ENCODE measurements at places on chromosomes 3 and 15.

GRCh38 chr15:72312605-72313447, 7.1 kb downstream of the CELF6 start:
- peak; percentile 76 for DNase-seq

GRCh38 chr3:150497956-150498355, 48.3 kb downstream of the SERP1 start:
- no peak for DNase-seq

DNA sequence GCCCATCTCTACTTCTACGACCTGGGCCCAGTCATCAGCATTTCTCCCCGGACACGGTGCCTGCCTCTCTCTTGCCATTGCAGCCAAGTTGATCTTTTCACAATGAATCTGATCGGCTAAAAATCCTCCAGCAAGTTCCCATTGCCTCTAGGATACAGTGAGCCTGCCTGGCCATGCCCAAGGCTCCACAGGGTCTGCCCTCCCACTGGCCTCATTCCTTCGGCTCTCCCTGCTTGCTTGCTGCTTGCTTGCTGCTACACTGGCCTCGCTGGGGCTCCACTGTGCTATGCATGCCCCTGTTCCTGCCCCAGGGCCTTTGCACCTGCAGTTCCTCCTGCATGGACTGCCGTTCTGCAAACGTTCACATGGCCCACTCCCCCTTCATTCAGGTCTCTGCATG, 2.0 kb downstream of the ABTB1 start:
- DNase-seq: no peak

DNA sequence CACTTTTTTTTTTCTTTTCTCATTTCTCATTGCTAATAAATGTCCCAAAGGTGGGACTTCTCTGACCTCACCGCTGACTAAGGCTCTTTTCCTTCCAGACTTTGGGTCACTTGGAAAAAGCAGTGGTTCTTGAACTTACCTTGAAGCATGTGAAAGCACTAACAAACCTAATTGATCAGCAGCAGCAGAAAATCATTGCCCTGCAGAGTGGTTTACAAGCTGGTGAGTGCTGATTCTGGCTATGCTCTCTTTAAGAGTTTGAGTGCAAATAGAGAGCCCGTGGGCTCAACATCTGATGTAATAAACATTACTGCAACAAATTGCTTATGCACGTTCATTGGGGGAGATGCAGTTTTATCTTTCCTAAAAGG, 2.0 kb downstream of the BHLHE40 start:
- no peak for DNase-seq

DNA sequence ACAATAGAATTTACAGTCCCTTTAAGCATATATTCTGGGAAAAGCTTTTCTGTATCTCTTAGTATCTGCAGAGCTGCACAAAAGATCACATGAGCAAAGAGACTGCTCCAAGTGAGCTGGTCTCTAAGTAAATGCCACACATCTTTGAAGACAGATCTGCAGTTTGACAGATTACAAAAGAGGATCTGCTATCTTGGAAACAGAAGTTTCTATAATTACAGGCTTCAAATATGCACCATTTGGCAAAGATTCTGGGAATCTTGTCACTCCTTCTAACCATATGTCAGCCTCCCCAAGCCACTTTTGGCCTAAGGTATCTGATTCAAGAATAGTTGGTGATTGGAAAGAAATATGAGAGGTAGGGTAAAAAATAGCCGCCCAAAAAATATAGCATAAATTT, 9.6 kb upstream of the CFAP44 start:
- DNase-seq: no peak

- no peak for DNase-seq
Observed at GRCh38 chr3:170634663-170635384, 48.9 kb upstream of the SLC7A14 start.

- DNase-seq: no peak
Observed at GRCh38 chr3:190618330-190619030, 104.6 kb downstream of the IL1RAP start.

DNA sequence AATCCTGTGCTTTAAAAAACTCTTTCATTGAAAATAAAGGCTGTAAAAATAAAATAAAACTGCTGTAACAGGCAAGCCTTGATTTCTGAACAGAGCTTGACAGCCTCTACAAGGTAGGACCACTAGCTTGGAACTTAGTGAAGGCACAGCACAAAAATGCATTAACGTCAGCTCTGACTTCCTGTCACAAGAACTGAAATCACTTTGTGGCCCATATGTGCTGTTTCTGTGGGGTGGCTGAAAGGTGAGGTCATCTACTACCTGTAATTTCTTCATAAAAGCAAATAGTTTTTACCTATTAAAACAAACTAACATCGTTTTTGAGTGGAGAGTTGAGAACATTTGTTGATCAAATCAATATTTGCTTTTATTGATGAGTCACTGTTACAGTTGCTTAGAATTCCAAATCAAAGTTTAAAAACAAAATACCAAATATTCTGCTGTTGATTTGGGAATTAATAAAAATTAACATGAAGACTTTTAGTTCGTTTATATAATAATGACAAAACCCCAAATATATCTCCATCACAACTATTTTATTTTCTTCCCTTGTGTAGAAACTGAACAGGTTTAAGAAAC, 1034.1 kb downstream of the MCTP2 start:
- DNase-seq: no peak
